ENCODE measurements at places on chromosomes 12 and 14. TPM values are rescaled to one million over a fixed set of nuclear protein-coding genes. Genes with fewer than 3 reads are reported as not detected.
A peak's percentile ranks its signal among the peaks of the same experiment; 100 is the strongest.

GRCh38 chr12:130097342-130097741 lies 64.9 kb upstream of the FZD10 start:
- no peak for DNase-seq

DNA sequence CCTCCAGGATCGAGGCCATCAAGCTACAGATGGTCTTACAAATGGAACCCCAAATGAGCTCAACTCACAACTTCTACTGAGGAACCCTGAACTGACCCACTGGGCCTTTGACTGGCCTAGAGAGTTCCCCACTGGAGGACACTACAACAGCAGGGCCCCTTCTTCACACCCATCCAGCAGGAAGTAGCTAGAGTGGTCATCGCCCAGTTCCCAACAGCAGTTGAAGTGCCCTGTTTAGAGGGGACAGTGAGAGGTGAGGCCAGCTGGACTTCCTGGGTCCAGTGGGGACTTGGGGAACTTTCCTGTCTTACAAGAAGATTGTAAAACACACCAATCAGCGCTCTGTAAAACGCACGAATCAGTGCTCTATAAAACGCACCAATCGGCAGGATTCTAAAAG lies 247.9 kb upstream of the BTG1 start:
- no peak for DNase-seq

DNA sequence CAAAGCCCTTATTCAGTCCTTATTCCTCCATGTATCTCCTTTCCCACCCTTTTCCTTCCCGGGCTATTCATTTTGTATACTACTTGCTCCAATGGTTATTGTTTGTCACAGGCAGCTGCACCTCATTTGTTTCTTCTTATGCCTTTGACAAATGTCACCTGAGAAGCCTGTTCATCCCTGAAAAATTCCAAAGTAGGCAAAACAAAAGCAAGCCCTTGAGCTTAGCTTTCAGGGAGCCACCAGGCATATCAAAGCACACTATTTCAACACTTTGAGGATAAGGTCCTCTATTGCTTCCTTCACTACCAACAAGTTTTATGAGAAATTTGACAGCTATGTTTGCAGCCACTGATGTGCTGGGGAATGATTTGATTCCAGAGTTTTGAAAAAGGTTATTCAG lies 738.7 kb upstream of the LMO3 start:
- DNase-seq: no peak

GRCh38 chr12:112108202-112109079 lies at the start of gene NAA25:
TSS of gene NAA25 (minus strand) at chr12:112108783. CDS start at chr12:112108773, 10 bp downstream.
- DNase-seq: peak; percentile 48

DNA sequence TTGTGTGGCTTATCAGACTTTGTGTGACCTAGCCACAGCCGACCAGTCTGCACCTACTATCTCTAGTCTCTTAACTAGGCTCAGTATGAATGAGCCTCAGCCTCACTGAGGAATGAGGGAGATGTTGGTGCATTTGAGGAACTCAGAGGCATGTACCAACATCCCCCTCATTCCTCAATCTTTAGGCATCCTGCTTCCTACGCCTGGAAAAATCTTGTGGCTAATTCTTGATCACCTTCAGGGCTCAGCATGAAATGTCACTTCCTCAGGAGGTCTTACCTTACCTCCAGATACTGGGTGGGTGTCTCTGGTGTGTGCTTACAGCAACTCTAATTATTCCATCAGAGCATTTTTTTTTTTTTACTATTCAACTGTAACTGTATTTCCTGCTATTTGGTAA lies 148.8 kb upstream of the TMCC3 start:
- no peak for DNase-seq

The MYBPC1 gene
- not detected for total RNA-seq

Data from pulmonary artery endothelial cell (primary cell).